Stimulated activated CD8-positive, alpha-beta memory T cell treated with anti-CD3 and anti-CD28 coated beads, Interleukin-7, amount 100 ng/mL, for 1 hour (primary cell): ENCODE measurements at places on chromosomes 3 and 15.

- no peak for DNase-seq
Observed at GRCh38 chr15:25728816-25729215, 134.3 kb downstream of the ATP10A start.

DNA sequence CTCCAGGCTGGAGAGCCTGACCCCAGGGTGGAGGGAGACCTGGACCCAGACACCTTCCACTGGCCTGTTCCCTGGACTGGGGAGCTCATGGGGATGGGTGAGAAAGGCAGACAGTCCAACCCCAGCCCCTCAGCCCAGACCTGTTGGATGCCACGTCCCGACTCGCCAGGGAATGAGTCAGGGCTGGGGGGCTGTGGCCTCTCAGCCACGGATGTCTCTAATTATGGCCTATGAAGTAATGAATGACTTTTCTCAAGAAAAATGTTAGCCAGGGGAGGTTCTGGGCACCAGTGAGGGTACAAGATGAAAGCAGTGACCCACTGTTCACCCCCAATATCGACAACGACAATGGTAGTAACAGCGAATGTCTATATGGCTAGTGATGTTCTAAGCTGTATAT lies 107.0 kb upstream of the RPL32 start:
- DNase-seq: no peak

DNA sequence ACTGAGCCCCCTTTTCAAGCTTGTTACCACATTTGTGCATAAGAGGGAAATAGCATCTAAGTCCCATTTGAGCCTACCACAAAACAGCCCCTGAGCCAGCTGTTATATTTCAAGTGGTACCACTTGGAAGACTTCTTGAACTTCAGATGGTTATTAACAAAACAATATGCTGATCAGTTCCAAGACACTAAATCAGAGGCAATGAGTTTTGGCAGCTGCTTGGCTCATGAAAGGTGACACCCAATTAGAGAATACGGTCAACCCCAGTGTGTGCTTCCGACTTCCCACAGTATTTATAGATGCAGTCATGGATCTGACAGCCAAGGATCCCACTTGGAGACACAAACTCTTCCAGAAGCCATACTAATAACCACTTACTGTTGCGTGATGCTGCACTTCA lies 469.6 kb upstream of the PPP2R3A start:
- DNase-seq: no peak

DNA sequence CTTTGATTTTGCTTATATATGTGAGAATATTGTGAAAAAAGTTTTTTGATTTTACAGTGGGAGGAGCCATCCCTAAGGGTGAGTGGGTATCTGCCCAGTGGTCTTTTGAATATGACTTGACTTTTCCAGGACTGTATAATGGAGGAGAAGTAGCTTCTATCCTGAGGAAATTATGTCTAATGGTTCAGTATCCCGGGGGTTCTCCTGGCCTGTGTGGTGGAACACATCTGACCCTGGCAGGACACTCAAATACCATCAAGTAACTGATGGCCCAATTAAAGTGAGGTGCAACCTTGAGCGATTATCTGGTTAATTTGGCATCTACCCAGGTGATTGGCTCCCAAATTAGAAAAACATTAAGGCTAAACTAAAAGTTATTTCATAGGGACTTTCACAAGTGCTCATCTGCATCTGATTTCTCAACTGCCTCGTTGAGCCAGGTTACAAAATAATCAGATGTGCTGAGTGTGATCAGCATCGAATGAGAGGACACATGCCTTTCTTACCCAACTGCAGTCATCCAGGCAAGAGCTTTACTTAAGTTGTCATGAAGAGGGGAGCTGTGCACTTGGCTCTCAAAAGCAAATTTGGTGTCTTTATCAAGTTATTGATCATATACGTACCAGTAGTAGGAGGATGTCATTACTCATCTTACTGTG lies 201.4 kb downstream of the IL5RA start:
- DNase-seq: no peak

DNA sequence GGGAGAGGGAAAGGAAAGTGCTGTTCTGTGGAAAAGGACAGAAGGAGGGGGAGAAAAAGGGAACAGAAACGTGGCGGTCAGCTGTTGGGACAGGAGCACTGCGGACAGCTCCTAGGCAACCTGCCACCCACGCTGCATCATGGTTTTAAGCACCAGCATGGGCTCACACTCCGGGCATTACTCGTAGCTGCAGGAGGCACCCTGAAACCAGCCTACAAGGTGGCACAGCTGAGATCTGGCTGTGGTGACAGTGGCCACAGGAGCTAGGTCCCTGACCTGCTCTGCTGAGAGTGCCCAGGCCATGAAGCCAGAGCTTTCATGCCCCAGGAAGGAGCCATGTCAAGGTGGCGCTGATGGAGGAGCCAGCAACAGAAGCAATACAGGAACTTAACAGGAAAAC lies 161.4 kb upstream of the ST8SIA2 start:
- DNase-seq: no peak

DNA sequence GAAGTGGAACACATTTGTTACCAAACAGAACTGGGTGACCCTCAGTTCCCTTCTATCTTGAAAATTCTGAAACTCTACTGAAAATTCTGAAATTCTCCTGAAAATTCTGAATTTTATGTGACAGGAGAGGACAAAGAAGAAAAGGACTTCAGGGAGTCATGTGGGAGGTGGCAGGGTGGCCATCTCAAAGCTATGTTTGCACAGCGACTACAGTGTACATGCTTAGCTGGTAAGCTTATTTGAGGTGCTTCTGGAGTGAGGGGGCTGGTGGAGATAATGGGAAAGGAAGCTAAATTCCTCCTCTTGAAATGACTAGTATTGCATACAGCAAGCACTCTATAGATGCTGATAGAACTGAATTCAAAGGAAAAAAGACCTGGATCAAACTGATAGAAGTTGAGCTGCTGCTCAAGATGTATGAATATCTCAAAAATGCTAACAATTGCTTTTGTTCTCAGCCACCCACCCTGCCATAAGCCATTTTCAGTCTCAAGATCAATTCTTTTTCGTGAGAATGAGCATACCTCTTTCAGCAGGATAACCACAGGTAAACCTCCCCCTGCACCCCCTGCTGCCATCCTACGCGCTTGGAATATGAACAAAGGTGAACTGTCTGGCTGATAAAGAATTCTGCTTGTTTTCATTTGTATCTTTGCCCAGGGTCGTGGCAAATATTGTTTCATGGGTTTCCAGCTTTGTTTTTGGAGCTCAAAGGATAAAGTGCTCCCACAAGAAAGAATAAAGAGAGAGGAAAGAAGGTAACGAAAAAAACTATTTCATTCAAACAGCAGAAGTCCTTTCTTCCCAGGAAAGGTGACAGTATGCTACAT lies 16.6 kb upstream of the ARHGEF3 start:
- DNase-seq: no peak

DNA sequence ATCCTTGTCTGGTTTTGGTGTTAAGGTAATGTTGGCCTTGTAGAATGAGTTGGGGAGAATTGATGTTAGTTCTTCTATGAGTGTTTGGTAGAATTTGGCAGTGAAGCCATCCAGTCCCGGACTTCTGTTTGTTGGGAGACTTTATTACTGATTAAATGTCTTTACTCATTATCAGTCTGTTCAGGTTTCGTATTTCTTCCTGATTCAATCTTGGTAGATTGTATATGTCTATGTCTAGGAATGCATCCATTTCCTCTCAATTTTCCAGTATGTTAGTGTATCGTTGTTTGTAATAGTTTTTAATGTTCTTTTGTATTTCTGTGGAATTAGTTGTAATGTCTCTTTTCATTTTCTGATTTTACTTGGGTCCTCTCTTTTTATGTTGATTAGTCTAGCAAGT lies 39.4 kb downstream of the NCK1 start:
- DNase-seq: no peak

DNA sequence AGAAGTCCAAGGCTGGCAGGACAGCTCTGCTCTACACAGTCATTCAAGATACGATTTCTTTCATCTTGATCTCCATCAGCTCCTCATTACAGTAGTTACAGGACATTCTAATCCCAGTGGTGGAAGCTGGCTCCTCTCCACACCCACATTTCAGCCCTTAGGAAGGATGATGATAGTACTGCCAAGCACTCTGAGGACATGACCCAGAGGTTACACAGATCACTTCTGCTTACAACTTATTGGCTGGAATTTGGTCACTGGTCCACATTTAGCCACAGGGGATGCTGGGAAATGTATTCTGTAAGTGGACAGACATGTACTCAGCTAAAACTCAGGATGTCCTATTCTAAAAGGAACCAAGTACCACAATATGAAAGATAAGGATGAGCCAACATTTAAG lies 77.1 kb downstream of the IQCH start:
- DNase-seq: no peak

- no peak for DNase-seq
Observed at GRCh38 chr15:101174152-101174920, 77.5 kb downstream of the CHSY1 start.
